ENCODE measurements at places on chromosomes 6 and 20. TPM values are rescaled to one million over a fixed set of nuclear protein-coding genes. Genes with fewer than 3 reads are reported as not detected.

The CST2 gene
- not detected for total RNA-seq

The MAP7 gene
- total RNA-seq: 40.0 TPM

The C20orf204 gene
- total RNA-seq: 2.4 TPM

The HMGCLL1 gene
- 0.94 TPM for total RNA-seq

The SLC22A1 gene
- 2.3 TPM for total RNA-seq

The PRR18 gene
- total RNA-seq: 0.19 TPM

The VSX1 gene
- 0.41 TPM for total RNA-seq

The DDO gene
- 3.6 TPM for total RNA-seq

The TBX18 gene
- 4.1 TPM for total RNA-seq

The THBS2 gene
- 33.4 TPM for total RNA-seq

The SIRPA gene
- total RNA-seq: 46.6 TPM

The STMND1 gene
- not detected for total RNA-seq

The HLA-DOB gene
- 6.1 TPM for total RNA-seq

The SLC22A2 gene
- 27.9 TPM for total RNA-seq
